ENCODE measurements at places on chromosomes 7 and 10.
A peak's percentile ranks its signal among the peaks of the same experiment; 100 is the strongest.

DNA sequence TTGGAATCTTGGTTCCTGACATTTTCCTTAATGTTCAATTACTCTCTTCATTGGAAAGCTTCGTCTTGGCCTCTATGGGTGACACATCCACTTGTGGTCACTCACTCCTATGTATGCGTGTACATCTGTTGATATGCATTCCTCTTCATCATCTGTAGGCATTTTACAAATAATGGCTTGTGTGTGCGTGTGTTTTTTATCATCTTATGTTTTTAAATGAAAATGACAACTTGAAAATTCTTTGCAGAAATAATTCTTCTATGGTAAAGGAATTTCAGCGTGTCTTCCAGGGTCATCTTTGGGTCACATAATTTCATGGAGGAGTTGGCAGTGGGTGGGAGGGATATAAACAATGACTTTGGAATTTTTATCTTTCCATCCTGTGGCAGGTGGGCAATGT lies 925.1 kb downstream of the LRMDA start:
- no peak for DNase-seq

GRCh38 chr10:3090914-3091787 lies 23.8 kb downstream of the PFKP start:
- peak; percentile 59 for DNase-seq

- DNase-seq = no peak
Observed at GRCh38 chr10:84478151-84478550, 149.8 kb downstream of the CCSER2 start.

DNA sequence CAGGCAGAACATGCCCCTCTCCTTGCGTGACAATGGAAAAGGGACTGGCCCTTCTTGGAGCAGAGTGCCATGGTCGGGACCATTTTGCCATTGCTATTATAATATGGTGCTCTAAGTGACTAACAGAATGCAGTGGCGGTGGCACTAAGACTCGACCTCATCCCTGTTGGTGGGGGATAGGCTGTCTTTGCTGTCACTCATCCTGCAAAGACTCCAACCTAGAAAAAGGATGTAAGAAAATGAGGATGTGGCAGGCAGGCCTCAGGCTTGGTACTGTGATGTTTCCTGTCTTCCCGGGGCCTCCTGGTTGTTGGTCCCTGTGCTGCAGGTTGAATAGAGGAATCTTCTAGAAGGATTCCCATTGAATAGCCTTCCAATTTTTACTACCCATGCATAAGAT lies 18.6 kb downstream of the BLNK start:
- no peak for DNase-seq

- no peak for DNase-seq
Observed at GRCh38 chr10:47062441-47063200, 151.4 kb downstream of the PTPN20 start.

DNA sequence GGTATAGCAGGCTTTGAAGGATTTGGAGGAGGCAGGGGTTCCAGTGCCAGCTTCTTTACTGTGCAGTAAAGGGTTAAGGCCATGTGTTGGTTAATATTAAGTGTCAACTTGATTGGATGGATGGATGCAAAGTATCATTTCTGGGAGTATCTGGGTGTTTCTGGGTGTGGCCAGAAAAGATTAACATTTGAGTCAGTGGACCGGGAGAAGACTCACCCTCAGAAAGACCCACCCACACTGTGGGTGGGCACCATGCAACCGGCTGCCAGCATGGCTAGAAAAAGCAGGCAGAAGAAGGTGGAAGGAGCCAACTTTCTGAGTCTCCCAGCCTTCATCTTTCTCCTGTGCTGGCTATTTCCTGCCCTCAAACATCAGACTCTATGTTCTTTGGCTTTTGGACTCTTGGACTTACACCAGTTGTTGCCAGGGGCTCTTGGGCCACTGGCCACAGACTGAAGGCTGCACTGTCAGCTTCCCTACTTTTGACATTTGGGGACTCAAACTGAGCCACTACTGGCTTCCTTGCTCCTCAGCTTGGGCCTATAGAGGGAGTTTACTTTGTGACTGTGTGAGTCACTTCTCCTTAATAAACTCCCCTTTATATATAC lies 6.8 kb upstream of the TRUB1 start:
- no peak for DNase-seq

DNA sequence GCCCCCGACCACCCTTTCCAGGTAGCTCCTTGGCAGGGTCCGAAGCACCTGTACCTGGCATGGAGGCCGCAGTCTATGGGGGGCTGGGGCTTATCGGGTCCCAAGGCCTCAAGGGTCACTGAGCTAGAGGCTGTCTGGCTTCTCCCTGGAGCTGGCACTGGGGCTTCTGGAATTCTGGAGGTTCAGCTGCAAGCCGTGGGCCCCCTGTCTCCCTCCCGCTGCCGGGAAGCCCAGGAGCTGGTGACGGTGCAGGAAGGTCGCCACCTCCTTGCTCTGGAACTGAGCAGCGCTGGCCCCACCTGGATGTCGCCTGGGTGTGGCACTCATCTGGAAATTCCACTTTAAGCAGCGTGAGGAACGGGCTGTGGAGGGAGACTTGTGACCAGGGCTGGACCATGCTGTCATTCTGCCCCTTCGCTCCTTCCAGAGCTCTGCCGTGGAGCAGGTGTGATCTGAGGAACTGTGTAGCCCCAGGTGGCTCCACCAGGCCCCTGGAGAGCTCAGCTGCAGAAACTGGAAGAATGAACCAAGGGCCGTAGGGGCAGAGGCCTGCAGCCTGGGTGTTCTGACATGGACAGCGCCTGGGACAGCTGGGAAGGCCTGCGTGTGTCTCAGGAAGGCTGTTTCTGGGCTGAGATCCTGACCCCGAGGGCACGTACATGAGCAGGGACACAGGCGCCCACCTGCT lies 129.7 kb upstream of the PPP2R2D start:
- DNase-seq = no peak

- DNase-seq = no peak
Observed at GRCh38 chr7:604884-605531, 85.4 kb upstream of the PDGFA start.

- DNase-seq = no peak
Observed at GRCh38 chr7:29968683-29969395, 20.8 kb downstream of the SCRN1 start.

- no peak for DNase-seq
Observed at GRCh38 chr7:16021851-16022250, 335.4 kb upstream of the MEOX2 start.

GRCh38 chr7:110522061-110522760 lies 568.7 kb upstream of the LRRN3 start:
- no peak for DNase-seq

GRCh38 chr10:45470098-45471012 lies 96.3 kb downstream of the ALOX5 start:
- no peak for DNase-seq

DNA sequence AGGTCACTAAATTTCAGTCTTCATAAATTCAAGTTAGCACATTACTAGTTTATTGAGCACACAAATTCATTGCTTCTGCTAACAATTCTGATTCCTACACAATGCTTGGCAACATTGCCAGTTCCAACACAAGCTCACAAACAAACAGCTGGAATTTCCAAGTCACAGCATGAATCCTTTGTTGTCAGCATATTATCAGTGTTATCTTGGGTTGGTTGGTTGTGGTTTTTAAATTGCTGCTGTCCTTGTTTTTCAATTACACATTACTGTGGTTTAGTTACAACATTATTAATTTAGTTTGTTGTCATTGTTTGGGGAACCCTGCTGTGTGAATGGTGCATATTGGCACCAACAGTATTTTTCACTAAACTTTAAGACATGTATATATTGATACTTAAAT lies 86.0 kb upstream of the ARID5B start:
- DNase-seq = no peak

DNA sequence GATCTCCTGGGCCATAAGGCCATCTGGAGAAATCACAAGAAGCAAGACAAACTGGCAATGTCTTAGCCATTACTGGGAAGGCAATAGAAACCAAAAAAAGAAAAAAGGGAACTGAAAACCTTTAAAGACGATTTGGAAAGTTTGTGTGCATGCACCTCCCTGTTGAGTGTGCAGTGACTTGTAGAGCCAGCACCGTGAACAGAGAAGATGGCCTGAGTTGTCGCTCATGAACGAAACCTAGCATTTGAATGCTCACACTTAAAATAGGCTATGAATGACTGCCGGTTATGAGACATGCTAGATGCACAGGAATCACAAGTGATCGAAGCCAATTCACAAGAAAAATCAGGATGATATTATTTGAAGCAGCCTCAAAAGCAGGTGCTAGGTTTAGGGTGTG lies 151.3 kb upstream of the ADO start:
- no peak for DNase-seq

GRCh38 chr10:52818019-52818418 lies 45.4 kb upstream of the MBL2 start:
- DNase-seq = no peak

- DNase-seq = no peak
Observed at GRCh38 chr7:150824379-150825177, 24.0 kb downstream of the TMEM176A start.

DNA sequence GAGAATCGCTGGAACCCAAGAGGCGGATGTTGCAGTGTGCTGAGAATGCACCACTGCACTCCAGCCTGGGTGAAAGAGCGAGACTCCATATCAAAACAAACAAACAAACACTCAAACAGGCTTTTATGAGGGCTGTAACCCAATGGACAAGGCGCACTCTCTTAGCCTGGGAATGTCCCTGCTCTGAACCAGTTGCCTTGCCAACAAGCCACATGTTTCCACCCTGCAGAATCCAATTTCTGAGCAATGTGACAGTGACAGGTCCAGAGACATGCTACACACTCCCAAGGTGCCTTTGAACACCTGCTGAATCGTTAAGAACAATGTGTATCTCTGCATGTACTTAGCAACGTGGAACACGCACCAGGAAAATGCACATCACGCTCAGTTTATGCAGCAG lies 186.8 kb upstream of the AUTS2 start:
- DNase-seq = peak; percentile 31

DNA sequence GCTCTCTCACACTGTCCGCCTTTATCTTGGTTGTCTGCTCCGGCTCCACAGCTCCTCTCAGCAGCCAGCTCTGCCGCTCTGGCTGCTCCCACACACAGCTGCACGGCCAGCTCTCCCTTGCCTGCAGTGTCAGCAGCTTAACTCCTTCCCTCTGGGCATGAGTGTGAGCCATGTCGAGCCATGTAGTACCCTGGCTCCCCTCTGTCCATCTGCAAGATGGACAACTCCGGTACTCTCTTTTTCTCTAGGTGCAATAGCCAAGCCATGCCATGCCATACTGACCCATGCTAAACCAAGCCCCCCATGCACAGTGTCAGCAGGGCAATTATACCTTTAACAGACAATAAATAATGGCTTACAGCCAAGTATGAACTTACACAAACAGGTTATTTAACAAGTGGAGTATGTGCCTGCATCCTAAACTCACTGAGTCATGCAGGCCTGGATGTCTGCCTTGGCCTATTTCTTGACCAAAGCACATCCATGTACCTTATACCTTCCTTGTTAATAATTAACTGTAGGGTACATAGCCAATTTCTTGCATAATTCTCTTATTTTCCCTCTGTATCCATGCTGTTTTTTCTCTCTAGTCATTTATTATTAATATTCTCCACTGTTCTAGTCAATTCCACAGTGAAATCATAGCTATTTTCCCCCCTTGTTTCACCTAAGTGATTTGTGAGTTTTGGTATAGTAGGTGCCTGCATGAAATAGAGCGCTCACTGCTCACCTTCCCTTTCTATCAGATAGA lies 170.9 kb downstream of the CDK14 start:
- no peak for DNase-seq

GRCh38 chr10:20855398-20856038 lies 41.6 kb downstream of the NEBL start:
- no peak for DNase-seq

GRCh38 chr10:20596065-20596755 lies 300.9 kb downstream of the NEBL start:
- DNase-seq = no peak
